ENCODE measurements at places on chromosomes 5 and 9.

GRCh38 chr9:129052592-129052991, 16.2 kb downstream of the MIGA2 start:
- no peak for DNase-seq

- DNase-seq: no peak
These were observed 69.1 kb downstream of the OTP start for GRCh38 chr5:77569409-77569808.

- DNase-seq: no peak
These were observed 10.4 kb downstream of the ABLIM3 start for GRCh38 chr5:149151717-149152116.

DNA sequence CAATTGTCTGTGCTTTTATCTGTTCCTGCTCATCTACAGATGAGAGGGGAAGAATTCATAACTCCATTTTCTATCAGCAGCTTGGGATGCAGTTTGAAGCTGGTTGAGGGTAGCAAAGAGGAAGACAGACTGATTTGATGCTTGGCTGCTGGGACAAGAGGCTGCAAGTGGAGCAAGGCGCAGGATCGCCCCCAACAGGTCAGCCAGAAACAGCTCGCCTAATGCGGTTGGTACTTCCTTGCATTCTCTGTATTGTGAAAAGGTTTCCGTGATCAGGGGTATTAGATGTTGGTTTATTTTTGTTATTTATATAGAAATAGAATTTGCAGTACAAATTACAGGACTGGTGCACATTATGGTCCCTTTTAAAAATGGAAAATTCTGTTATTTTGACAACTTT, 40.6 kb downstream of the ZNF883 start:
- no peak for DNase-seq

DNA sequence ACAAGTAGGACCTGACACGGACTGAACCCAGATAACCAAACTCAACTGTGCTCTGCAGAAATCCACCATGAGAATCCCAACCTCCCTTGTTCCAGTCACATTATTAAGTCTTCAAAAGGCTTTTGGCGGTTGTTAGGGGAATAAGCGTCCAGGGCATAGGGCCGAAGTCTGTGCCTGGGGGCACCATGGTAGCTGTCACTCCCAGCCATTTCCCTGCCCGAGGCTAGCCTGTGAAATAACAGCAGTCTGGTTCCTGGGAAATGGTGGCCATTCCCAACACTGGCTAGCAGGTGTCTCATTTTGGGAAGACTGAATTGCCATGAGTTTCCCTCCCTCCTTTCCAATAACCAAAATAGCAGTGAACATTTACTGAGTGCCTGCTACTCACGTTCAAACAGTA, 122.2 kb downstream of the CRB2 start:
- DNase-seq: no peak
